Heart left ventricle (tissue), 16 donors: ENCODE measurements at places on chromosomes 7 and 10. TPM values are rescaled to one million over a fixed set of nuclear protein-coding genes. Genes with fewer than 3 reads are reported as not detected.

HUS1 gene
- 25.4 TPM for total RNA-seq

LRCH4 gene
- total RNA-seq, result 43.8 TPM

BET1 gene
- 11.5 TPM for total RNA-seq

CADPS2 gene
- 6.5 TPM for total RNA-seq

GRCh38 chr7:98758157-98758556, 111.7 kb downstream of the TMEM130 start:
- DNase-seq, result no peak

DNA sequence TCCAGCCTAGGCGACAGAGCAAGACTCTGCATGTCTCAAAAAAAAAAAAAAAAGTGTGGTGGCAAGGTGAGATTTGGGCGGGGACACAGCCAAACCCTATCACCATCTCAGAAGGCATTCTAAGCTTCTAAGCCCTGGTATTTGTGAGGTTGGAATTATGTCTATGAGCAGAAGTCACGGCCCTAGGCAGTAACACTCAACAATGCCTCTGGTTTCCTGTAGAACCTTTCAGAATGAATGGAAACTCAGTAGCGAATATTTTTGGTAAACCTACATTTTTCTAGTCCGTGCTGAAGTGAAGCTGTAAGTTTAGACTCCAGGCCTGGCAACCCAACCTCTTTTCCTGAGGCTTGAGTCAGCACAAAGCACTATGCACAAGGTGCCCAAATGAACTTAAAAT, 88.3 kb downstream of the FAM107B start:
- DNase-seq, result no peak

DNA sequence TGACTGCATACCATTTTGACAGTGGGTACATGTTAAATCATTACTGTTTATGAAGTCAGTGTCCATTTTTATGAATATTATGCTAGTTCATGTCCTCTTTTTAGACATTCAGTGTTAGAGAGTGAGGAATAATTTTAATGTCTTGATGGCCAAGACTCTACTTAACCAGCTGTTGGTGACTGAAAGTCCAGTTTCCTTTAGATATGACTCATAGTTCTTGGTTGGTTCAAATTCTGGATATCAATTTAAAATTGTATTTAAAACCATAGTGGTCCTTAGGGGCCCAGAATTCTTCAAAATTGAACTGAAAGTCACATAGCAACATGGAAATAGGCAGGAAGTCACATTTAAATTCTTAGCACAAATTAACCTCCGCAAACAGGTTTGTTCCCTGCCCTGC, 196.5 kb upstream of the PRPS1L1 start:
- no peak for DNase-seq

GRCh38 chr10:70673929-70674559, 1.7 kb downstream of the ADAMTS14 start:
- no peak for DNase-seq

DNA sequence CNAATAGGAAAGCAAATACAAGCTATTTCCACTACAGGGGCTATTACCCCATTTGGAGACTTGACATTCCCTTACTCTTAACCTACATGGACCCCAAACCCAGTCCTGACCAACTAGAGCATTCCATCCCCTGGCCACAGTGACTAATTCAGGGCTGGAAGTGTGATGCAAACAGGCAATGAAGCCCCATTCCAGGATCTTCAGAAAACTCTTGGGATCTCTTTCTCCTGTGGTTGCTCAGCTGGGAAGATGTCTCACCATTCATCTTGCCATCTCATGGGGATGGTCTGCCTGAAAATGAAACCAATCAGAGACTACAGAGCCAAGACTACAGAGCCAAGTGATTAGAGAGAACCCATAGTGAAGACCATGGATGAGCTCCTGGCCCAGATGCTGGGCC, 206.2 kb downstream of the ZNF365 start:
- DNase-seq, result no peak

- DNase-seq, result no peak
Observed at GRCh38 chr7:39617005-39617404, 6.4 kb upstream of the RALA start.

DNA sequence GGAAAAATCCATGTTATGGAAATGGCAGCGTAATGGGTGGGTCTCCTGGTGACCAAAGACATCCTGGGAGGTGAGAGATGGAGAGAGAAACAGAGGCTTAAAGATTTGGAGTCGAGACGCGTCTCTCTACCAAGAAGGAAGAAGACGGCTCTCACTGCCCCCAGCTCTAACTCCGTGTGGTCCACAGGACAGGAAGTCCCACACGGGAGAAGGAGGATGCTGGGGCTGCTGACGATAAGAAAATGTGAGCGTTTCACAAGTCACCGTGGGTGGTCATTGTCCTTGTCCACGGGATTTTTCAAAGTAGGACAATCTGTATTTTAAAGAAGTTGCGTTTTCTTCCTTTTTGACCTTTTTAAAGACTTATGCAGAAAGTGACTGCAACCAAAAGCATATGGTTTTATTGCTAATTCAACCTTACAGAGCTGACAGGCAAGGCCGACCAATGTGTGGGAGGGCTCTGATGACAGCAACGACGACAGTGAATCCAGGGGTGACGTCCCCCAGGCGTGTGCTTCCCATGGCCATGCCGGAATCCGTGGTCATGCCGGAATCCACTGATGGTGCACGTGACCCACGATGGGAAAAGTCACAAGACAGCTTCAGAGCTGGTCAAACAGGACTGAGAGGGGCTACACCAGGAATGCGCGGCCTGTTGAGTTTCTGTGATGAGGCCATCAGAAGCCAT, 341.2 kb downstream of the PTPRN2 start:
- DNase-seq, result no peak
